NCI-H1048 (cell line): ENCODE measurements at places on chromosomes 16 and 17.

DNA sequence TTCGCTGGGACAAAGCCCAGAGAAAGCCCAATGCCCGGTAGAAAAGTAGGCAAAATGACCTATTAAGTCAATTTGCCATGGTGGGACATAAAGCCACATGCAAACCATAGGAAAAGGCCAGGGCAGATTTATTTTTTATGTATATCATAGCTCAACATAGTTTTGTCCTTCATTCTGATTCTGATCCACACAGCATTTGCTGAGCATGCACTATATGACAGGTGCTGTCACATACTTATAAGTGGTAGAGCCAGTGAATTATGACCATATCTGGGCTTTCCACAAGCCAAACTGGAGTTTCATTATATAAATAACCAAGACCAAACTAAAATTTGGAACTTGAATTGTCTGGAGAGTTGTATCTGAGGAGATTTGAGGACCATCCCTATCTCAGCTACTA is 74.3 kb downstream of the CA10 start:
- DNase-seq, result no peak

- DNase-seq, result no peak
Observed at GRCh38 chr17:57755480-57756070, 10.5 kb upstream of the CCDC182 start.

DNA sequence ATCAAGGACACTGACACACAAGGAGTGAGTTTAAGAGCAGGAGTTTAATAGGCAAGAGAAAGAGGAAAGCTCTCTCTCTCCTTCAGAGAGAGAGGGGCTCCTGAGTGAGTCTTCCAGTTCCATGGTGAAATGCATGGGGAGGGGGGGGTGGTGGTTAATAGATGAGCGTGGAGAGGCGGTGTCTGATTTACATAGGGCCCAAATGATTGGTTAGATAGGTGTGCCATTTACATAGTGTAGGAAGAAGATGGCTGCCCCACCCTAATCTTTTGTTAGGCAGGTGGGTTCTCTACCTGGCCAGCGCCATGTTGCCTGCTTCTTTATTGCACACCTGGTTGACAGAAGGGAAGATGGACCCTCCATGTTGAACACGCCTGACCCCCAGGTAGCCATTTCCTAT is 250.0 kb upstream of the CACNG5 start:
- DNase-seq, result no peak

DNA sequence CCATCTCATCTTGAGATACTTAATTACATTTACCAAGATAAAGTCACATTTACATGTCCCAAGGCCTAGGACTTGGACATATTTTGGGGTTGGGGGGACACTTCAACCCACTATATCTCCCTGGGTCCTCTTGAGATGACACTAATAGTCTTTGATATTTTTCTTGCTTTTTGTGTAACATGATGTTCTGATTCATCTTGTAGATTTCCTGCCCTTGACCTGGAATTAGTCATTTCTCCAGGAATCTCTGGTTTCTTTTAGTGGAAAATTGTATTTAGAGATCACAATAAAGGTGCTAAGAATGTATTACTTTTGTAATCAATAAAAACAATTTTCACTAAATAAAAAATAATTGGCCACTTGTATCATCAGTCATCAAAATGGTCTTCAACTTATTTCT is 157.3 kb downstream of the VPS53 start:
- no peak for DNase-seq

DNA sequence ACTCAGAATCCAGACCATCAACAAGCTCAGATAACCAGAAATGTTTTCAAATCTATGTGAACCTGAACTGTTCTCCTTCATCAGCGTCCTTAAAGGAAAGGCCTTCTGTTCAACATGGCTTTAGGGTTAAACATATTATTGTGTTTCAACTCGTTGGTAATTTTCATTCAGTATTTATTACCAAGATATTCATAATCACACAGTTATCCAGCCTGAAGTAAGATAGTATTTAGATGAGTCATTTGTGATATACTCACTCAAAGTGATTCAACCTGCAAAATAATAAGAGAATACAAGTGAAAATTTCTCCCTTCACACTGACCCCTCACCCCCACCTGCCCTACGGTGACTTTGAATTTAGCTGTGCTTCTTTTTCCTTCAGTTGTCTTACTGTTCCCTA is 3.0 kb downstream of the CYLD start:
- no peak for DNase-seq
